Frontal cortex (tissue), 4 donors: ENCODE measurements at places on chromosomes 2 and 18.

GRCh38 chr2:62204998-62205496, 9.1 kb downstream of the B3GNT2 start:
- DNase-seq, result no peak

GRCh38 chr2:234025891-234026401, 24.6 kb upstream of the SPP2 start:
- DNase-seq, result no peak

GRCh38 chr2:101064868-101065549, 62.9 kb downstream of the RPL31 start:
- no peak for DNase-seq

DNA sequence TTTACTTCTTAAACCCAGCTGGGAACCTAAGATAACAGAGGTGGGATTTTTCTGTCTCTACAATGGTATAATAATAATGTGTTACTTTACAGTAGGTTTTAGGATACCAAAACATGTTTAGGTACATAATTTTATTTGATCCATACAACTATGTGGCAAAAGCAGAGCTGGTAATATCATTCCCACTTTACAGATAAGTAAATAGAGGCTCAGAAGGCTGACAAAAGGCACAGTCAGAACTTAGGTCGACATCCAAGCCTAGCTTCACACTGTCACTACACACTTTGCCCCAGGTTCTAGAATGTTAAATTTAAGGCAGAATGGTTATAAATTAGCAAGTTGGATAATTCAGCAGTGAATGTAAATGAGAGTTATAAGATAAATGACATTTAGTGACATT, 189.6 kb upstream of the PARD3B start:
- no peak for DNase-seq

DNA sequence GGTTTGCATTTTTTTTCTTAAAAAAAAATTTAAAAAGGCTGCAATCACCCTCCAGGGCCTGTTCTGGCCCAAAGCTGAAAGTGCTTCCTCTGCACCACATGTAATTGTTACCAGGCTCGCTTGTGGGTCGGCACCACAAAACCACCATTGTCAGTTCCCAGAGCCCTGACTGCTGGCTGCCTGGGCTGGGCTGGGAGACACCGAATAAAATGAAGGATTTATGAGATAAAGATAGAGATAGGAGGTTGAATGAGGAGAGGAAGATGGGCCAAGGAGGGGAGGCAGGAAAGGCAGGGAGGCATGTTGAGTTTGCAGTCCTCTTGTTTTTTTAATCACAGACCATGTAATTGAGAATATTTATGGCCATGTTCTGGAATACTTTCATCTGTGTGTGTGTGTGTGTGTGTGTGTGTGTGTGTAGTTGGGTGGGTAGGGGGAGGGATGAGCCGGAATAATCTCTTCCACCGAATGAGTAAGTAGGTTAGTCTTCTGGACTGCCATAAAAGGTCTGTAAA, 14.7 kb downstream of the NRP2 start:
- no peak for DNase-seq

- no peak for DNase-seq
Observed at GRCh38 chr2:41924709-41925408, 123.0 kb upstream of the PKDCC start.

GRCh38 chr2:101698844-101699754, 1.6 kb downstream of the MAP4K4 start:
- no peak for DNase-seq

GRCh38 chr2:225471482-225471881, 72.0 kb downstream of the NYAP2 start:
- no peak for DNase-seq

GRCh38 chr2:188485496-188485895, 193.8 kb downstream of the GULP1 start:
- DNase-seq, result no peak

DNA sequence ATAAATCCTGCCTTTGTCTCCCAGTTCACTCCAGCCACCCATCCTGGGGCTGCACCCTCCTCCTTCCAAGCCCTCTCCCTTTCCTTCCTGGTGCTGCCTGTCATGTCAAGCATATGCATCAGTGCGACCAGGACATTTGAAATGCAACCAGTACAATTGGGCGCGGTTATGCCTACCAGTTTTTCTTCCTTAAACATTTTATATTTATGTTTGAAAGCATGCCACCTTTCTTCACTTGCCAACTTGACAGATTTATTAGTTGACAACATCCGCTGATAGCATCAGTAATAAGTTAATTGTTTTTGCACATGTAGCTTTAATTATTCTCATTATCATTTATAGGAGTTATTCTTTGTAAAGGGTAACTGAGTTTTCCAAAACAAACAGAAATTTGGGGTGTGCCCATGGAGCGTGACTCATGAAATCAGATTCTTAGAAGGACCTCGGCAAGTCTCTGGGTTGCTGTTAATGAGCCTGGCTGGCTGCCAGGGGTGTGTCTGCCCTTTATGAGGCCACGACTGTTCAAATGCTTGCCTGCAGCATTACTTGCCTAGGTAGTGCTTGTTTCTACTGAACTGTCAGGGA, 32.8 kb upstream of the IL1B start:
- DNase-seq, result no peak

DNA sequence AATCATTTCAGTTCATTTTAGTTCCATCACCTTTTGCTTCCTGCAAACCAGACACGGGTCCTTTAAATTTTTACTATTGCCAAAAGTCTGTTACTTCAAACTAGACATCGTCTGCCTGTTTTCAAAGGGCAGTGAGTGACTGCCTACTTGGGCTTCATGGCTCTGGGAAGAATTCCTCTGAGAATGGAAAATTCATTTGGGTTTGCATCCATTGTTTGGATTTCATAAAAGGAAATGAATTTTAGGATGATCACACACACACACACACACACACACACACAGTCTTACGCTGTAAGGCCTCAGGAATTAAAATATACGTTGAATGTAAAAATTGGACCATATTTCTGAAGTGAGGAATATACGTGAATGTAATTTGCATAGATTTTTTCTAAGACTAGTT, 1584.3 kb upstream of the ACVR2A start:
- DNase-seq, result no peak

DNA sequence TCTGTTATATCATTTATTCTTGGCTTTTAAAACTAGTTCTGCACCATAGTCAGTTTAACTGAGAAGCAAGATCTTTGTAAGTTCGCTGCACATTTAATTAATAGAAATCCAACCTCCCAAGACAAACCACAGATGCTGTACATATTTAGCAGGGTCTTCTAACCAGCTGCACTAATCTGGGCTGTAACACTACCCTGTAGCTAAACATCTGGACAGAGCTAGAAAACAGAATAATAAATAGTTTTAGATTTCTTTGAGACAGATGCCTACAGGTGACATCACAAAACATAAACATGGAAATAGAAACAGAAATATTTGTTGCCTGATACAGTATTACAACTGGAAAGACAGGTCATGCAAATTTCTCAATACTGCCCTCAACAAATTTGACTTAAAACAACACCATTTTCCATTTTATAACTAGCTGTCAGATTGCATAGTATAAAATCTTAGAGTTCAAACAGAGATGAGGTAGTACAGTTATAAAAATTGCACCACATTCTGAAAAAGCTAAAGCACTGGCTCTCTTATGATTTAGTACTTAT, 315.1 kb downstream of the NR4A2 start:
- no peak for DNase-seq

- no peak for DNase-seq
Observed at GRCh38 chr18:49178736-49179135, 228.0 kb upstream of the SMAD7 start.

DNA sequence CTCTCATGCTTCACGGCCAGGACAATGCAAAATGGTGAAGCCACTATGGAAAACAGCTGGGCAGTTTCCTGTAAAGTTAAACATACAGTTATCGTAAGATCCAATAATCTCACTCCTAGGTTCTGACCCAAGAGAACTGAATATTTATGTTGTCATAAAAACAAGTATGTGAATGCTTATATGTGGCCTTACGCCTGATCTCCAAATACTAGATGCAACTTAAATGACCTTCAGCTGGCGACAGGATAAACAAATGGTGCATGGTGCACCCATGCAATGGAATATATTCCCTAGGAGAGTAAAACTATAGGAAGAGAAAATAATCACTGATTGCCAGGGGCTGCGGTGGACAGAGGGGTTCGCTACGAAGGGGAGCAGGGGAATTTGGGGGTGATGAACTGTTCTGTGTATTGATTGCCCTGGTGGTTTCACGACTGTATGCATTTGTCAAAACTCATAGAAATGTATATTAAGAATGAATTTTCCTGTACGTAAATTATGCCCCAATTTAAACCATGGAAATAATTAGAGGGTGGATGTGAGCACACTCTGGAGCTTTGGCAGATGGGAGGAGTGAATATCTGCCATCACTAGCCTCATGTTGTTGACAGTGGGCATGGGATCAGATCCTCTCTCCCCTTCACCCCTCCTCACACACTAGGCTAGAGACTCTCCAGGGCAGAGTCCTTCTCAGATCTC, 100.8 kb upstream of the MYCN start:
- DNase-seq, result no peak

GRCh38 chr2:96906729-96907114, 36.8 kb upstream of the SEMA4C start:
- DNase-seq, result no peak

DNA sequence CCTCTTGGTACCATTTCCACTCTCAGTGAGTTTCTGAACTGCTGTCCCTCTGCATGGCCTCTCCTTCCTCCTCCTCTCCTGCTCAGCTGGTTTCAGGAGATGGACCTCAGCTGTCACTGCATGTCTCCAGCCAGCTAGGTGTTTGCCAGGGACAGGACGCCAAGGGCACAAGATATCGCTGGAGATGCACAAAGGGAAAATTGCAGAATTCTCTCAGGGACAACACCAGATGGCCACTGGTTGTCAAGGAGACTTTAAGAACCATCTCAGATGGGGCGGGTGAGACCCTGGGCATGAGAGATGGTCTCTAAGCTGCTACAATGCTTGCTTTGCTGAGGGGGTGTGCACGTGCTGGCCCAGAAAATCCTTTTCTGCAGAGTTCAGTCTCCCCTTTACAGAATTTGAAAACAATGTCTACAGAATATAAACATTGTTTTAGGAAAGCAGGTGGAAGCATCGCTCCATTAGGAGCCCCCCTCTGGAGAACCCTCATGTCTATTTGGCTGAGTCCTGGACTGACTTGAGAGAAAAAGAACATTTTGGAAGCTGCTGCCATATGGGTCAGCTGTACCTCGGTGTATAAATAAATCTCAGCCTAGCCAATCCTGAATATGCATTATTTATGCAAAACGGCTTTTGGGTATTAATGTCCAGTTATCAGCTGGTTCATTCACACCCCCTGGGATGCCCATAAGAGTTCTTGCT, 57.8 kb upstream of the SPP2 start:
- DNase-seq, result no peak

DNA sequence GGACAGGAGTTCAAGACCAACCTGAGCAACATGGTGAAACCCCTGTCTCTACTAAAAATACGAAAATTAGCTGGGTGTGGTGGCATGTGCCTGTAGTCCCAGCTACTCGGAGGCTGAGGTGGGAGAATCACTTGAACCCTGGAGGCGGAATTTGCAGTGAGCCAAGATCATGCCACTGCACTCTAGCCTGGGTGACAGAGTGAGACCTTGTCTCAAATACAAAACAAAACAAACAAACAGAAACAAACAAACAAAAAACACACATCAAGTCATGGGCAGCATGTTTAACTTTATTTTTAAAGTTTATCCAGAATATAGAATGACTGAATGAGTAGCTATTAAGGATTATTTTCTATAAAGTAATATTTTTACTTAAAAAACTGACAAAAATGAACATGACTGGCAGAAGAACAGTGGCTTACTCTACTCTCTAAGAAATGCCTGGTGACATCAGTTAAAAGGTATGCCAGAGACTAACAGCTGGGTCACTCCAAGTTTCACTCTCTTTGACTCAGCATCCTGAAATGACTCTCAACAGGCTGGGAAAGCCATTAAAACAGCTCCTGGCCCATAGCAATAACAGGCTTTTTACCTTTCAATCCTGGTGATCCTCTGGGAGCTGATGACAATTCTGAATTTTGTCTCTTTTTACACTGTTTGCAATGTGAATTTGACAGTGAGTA, 281.6 kb upstream of the STON1 start:
- DNase-seq, result no peak

DNA sequence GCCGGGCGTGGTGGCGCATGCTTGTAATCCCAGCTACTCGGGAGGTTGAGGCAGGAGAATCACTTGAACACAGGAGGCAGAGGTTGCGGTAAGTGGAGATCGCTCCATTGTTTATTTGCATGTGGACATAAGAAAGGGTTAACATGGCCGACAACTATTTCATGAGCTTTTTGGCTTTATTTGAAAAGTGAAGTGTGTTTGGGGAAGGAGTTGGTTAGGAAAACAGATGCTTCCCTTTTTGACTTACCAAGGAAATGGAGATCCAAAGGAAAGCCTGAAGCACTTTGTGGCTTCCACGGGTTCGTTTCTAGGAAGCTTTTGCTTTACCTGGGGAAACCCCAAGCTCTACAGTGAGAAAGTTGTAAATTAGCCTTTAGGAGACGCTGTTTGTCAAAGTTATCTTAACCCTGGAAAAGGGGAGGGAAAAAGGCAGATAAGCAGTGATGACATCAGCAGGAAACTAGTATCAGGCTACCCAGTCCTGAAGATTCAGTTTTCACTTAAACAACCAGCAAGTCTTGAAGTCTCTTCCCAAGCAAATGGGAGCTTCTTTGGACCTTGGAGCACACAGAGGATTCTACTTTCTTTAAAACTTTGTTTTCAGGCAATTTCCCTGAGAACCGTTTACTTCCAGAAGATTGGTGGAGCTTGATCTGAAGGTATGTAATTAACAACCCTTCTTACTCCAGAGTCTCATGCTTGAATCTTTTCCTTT, at the start of gene CASP10:
Gene CASP10 (plus strand): TSS at position 492 of the 715 bp plus-strand sequence. CDS start 2,637 bp downstream, outside the sequence.
- DNase-seq, result no peak

GRCh38 chr2:86704459-86704971, 15.6 kb upstream of the RMND5A start:
- DNase-seq, result no peak

GRCh38 chr2:227939271-227940027, 68.0 kb downstream of the DAW1 start:
- peak; percentile 29 for DNase-seq

DNA sequence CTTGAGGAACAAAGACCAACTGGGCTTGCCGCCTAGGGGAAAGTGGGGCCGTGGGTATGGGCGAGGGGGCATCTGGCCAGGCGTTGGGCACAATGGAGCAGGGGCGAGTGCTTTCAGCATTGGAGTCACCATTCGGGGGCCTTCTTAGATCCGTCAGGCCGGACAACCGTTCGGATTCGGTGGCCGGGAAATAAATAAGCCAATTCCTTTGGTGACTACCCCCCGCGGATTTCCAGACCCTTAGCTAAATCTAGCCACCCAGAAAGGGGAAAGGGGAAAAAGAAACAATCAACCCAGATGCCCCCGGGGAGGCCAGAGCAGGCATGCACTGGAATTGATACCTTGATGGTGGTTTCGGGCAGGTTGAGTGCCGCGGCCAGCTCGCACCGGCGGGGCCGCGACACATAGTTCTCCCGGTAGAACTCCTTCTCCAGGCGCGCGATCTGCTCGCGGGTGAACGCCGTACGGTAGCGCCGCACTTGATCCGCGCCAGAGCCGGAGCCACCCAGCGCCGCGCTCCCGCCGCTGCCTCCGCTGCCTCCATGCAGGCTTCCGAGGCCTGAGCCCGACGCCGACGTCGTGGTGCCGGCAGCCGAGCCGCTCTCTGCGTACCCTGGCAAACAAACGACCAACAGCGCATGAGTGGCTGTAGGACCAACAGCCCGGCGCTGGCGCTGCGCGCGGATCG, 1.8 kb downstream of the EVX2 start:
- DNase-seq, result peak; percentile 51

- DNase-seq, result peak; percentile 37
Observed at GRCh38 chr2:233711312-233712008, 1.2 kb upstream of the UGT1A5 start.
